CD4-positive, CD25-positive, alpha-beta regulatory T cell (primary cell): ENCODE measurements at places on chromosomes 3 and 15.

DNA sequence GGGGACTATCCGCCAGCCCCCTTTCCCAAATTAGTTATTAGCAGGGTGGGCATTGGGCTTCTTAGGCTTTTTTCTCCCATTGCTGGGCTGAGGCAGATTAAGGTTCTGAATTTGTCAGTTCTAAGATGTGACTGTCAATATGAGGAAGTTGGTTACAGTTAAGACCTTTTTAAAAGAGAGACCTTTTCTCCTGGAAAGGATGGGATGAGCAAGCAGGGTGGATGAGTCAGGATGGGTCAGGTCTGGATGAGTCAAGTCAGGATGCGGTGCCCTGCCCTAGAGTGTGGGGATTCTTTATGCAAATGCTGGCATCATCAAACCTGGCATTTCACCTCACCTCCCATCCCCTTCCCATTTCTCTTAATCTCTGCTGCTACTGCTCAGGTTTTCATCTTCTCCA, 1.9 kb downstream of the AEN start:
- no peak for DNase-seq
- H3K36me3 ChIP-seq: peaks cover 6% of the 10 kb centered on the region
- H3K27ac ChIP-seq: peak overlapping the region; percentile 90
- H3K4me1 ChIP-seq: peaks cover 73% of the 10 kb centered on the region
- peak overlapping the region; percentile 93 for H3K4me3 ChIP-seq

GRCh38 chr3:27553886-27554540, 69.8 kb upstream of the SLC4A7 start:
- no peak overlapping the region for H3K27ac ChIP-seq
- H3K27me3 ChIP-seq: no peaks in the 10 kb centered on the region
- no peak for DNase-seq
- no peaks in the 10 kb centered on the region for H3K36me3 ChIP-seq

- H3K27me3 ChIP-seq: no peaks in the 10 kb centered on the region
- no peaks in the 10 kb centered on the region for H3K4me1 ChIP-seq
- no peak for DNase-seq
- H3K4me3 ChIP-seq: no peak overlapping the region
- H3K27ac ChIP-seq: no peak overlapping the region
- H3K36me3 ChIP-seq: no peaks in the 10 kb centered on the region
Observed at GRCh38 chr3:21944251-21944650, 193.2 kb upstream of the ZNF385D start.

DNA sequence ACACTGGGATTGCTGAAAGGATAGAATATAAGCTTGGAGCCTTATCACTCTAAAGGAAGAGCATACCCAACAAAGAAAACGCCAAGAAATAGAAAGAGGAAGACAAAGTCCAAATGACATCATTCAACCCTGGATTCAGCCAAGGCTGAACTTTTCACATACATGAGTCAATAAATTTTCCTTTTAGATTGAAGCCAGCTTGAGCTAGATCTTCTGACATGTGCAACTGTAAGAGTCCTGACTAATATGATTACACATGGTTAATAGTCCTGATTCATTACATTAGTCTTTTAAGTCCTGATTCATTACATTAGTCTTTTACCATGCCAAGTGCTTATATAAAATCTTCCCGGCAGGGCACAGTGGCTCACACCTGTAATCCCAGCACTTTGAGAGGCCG, 13.6 kb upstream of the DENND6A start:
- H3K4me3 ChIP-seq: no peak overlapping the region
- no peak for DNase-seq
- H3K4me1 ChIP-seq: no peaks in the 10 kb centered on the region
- H3K27ac ChIP-seq: no peak overlapping the region

DNA sequence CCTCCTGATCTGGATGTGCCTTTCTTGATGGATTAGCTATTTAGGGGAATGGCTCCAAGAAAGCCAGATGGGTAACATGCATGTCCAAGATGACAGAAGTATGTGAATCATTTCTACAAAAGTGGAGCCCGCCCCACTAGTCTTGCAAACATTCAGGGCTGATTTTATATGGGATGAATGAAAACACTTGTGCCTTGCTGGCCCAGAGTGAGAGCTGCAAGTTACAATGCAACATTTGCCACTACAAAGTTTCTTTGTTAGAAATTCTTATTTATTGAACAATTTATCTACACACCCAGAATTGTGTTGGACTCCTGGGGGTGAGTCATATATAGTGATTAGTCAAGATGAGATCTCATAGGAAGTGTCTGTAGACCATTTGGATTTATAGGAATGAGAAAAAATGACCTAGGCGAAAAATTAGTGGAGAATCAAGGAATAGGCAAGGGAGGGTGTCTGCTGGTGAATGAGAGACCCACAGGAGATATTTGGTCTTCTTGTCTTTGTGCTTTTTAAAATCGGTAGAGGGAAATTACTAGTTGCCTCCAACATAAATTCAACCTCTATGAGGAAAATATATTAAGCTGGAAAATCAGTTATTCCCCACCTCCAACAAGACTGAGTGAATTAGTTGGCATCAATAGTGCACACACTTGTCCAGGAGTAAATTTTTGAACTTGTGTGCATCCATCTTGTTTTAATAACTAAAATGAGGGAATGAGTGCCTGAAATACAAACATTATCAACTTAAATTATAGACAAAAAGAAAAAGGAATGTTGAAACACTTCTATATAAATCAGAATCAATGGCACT, 53.5 kb upstream of the DCBLD2 start:
- no peak overlapping the region for H3K27ac ChIP-seq
- H3K4me1 ChIP-seq: no peaks in the 10 kb centered on the region
- no peaks in the 10 kb centered on the region for H3K36me3 ChIP-seq
- H3K27me3 ChIP-seq: no peaks in the 10 kb centered on the region
- H3K4me3 ChIP-seq: no peak overlapping the region

DNA sequence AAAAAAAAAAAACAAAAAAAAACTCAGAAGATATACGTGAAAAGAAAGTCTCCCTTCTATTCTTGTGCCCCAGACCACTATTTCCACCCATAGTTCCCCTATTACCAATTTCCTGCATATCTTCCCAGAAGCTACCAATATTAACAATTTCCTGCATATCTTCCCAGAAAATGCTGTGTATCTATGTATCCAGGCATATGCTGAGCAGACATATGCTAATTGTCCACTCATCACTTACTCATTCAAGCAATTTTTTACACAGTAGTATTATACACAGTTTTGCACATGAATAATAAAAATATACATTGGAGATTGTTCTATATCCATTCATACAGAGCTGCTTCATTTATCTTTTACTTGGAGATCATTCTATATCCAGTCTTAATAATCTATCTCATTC, 12.6 kb upstream of the SLMAP start:
- H3K4me3 ChIP-seq: no peak overlapping the region
- no peak overlapping the region for H3K27ac ChIP-seq
- H3K36me3 ChIP-seq: no peaks in the 10 kb centered on the region
- DNase-seq: no peak
- no peaks in the 10 kb centered on the region for H3K27me3 ChIP-seq
- H3K4me1 ChIP-seq: no peaks in the 10 kb centered on the region

GRCh38 chr3:74167926-74168325, 446.5 kb downstream of the CNTN3 start:
- H3K4me1 ChIP-seq: no peaks in the 10 kb centered on the region
- H3K27ac ChIP-seq: no peak overlapping the region
- no peak for DNase-seq

DNA sequence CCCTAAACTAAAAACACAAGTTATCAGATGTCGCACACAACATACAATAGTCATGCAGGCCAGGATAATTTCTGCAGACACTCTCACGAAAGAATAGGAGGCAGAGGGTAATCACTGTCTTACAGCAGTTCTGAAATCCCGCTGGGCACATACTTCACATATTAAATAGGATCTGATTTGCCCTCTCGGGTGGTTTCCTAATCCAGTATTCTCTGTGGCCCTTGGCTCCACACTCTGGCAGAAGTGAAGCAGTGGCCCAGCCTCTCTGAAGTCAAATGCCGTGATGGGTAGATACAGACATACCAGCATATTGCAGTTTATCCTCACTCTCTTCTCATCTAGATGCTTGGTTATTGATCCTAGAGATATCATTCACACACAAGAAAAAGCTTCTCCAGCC, 19.0 kb downstream of the GADL1 start:
- H3K4me3 ChIP-seq: no peak overlapping the region
- no peaks in the 10 kb centered on the region for H3K36me3 ChIP-seq

GRCh38 chr3:66073464-66074141, 34.9 kb upstream of the MAGI1 start:
- no peak overlapping the region for H3K27ac ChIP-seq
- no peaks in the 10 kb centered on the region for H3K27me3 ChIP-seq
- H3K4me3 ChIP-seq: no peak overlapping the region
- no peak for DNase-seq

DNA sequence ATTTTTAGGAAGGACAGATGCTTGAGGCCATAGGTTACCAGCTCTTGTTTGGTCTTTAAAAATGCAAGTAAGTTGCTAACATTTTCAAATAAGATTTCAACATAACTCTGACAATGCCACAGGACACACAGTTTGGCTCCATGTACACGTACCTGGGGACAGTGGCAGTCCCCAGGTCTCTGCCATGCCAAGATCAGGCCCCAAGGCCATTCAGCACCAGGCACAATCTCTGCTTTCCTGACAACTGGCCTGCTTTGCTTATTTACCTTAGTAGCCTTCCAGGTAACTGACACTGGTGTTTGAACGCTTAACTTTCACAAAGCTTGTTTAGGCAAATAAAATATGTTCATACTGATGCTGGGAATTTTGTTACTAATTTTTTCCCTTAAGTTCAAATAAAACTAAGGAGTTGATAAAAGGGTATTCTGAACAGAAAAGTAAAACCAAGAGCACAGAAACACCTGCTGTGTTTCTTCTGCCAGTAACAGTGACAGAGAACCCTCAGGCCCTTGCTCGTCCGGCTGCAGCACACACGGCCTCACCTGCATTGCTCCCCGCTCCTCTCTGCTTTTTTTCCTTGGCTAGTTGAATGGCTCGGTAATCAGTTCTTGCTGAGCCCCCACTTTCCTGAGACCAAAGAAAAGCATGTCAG, 16.5 kb downstream of the ZXDC start:
- no peak for DNase-seq
- no peak overlapping the region for H3K4me3 ChIP-seq
- no peaks in the 10 kb centered on the region for H3K27me3 ChIP-seq
- peaks cover 83% of the 10 kb centered on the region for H3K36me3 ChIP-seq
- H3K4me1 ChIP-seq: no peaks in the 10 kb centered on the region
- no peak overlapping the region for H3K27ac ChIP-seq

- no peaks in the 10 kb centered on the region for H3K4me1 ChIP-seq
- no peak for DNase-seq
- no peak overlapping the region for H3K27ac ChIP-seq
- no peaks in the 10 kb centered on the region for H3K27me3 ChIP-seq
- H3K4me3 ChIP-seq: no peak overlapping the region
Observed at GRCh38 chr3:154852515-154852914, 227.6 kb upstream of the MME start.

DNA sequence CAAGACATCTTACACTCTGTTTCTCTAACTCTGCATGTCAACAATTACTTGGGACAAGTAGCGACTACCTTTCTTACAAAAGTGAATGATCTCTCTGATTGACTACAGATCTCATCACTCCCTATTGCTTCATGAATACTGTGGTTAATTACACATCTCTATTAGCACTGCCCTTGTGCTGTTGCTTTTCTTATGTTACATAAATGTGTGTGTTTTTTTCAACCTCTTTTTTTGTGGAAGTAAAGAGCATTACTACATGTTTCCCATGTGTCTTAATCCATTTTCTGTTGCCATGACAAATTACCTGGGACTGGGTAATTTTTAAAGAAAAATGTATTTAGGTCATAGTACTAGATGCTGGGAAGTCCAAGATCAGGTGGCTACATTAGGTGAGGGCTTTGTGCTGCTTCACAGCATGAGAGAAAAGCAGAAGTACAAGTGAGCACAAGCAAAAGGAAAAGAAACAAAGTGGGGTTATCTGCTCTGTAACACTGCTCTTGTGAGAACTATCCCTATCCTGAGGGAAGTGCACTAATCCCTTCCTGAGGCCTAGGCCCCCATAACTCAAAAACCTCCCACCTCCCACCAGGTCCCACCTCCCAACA, 298.2 kb upstream of the SATB1 start:
- H3K4me3 ChIP-seq: no peak overlapping the region
- no peaks in the 10 kb centered on the region for H3K27me3 ChIP-seq
- no peaks in the 10 kb centered on the region for H3K36me3 ChIP-seq
- no peak overlapping the region for H3K27ac ChIP-seq

- no peak overlapping the region for H3K4me3 ChIP-seq
- H3K27ac ChIP-seq: no peak overlapping the region
- no peaks in the 10 kb centered on the region for H3K4me1 ChIP-seq
- no peaks in the 10 kb centered on the region for H3K27me3 ChIP-seq
Observed at GRCh38 chr15:101068523-101068960, 149.4 kb downstream of the LRRK1 start.

- DNase-seq: no peak
- no peaks in the 10 kb centered on the region for H3K4me1 ChIP-seq
- H3K27me3 ChIP-seq: peaks cover 1% of the 10 kb centered on the region
- H3K36me3 ChIP-seq: no peaks in the 10 kb centered on the region
Observed at GRCh38 chr3:43279532-43279931, 6.8 kb upstream of the SNRK start.

DNA sequence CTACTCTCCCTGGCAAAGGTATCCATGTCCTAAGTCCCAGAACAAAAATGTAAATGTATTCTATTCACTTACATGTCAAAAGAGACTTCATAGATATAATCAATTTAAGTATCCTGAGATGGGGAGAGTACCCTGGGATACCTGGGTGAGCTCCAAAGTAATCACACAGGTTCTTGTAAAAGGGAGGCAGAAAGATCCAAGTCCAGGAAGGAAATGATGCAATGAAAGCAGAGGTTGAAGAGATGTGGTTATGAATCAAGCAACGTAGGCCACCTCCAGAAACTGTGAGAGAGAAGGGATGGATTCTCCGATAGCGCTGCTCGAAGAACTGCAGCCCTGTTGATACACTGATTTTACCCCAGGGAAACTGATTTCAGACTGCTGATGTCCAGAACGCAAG, 93.9 kb upstream of the VGLL3 start:
- H3K27ac ChIP-seq: no peak overlapping the region
- no peak for DNase-seq
- peaks cover 4% of the 10 kb centered on the region for H3K4me1 ChIP-seq
- no peaks in the 10 kb centered on the region for H3K27me3 ChIP-seq

DNA sequence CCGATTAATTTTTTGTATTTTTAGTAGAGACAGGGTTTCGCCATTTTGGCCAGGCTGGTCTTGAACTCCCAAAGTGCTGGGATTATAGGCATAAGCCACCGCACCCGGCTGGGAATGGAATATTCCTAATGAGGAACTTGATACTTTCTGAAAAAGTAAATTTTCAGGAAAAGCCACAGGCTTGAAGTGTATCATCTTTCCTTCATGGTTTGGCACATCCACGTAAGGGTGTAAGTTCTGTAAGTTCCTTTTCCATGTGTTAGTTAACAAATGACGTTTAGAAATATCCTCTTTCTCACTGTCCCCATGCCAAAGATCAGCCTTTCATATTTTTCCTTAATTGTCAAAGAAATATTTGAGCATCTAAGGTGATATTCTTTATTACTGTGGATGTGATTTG, 24.9 kb downstream of the TMEM45A start:
- H3K27ac ChIP-seq: no peak overlapping the region
- no peak overlapping the region for H3K4me3 ChIP-seq
- H3K27me3 ChIP-seq: no peaks in the 10 kb centered on the region
- no peaks in the 10 kb centered on the region for H3K36me3 ChIP-seq
- no peaks in the 10 kb centered on the region for H3K4me1 ChIP-seq
